ENCODE measurements at places on chromosomes 3 and 15.

GRCh38 chr3:105958237-105959000 is 89.6 kb upstream of the CBLB start:
- DNase-seq = no peak

- no peak for DNase-seq
These were observed 32.4 kb downstream of the BTD start for GRCh38 chr3:15633766-15634598.

DNA sequence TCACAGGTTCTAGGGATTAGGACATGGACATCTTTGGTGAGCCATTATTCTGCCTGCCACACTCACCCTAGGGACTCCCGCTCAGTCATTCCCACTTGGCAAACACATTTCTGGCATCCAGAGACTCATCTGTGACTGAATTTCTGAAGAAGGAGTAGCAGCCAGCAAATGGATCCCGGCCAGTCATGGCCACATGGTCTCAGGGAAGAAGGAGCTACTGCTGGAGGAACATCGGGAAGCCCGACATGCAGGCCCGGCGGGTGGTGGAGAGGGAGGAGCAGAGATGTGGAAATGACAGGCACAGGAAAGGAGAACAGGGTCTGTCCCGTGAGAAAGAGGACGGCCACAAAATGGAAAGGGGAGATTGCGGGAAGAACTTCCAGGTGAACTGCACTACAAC is 65.4 kb downstream of the SEMA5B start:
- no peak for DNase-seq

DNA sequence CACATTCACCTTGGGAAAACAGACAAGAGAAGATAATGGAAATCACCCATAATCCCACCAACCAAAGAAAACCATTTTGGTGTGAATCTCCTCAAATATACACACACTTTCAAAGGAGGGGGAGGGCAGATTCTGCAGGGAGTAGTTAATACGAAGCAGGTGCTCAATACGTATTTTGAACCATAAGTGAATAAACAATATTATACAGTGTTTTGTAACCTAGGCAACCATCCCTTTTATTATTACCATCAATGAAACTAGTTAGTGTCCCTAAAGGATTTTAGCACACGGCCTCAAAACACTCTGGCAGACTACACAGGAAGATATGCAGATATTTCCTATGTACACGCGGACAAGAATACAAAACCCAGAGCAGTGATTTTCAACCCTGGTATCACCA is 6.1 kb downstream of the OSBPL10 start:
- no peak for DNase-seq

GRCh38 chr3:147244397-147244796 is 161.9 kb downstream of the ZIC4 start:
- DNase-seq = no peak

DNA sequence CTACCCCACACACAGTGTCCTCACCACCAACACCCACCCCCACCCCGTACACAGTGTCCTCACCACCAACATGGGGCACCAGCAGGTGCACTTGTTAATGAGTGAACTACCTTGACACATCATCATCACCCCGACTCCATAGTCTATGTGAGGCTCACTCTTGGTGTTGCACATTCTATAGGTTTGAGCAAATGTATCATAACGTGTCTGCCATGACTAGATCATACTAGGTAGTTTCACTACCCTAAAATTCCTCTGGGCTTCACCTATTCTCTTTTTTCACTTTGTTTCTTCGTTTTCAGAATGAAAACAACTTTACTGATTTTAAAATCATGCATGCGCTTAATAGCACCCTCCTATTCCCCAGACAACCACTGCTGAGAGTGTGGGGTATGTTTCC is 102.6 kb upstream of the SLC6A6 start:
- DNase-seq = no peak

DNA sequence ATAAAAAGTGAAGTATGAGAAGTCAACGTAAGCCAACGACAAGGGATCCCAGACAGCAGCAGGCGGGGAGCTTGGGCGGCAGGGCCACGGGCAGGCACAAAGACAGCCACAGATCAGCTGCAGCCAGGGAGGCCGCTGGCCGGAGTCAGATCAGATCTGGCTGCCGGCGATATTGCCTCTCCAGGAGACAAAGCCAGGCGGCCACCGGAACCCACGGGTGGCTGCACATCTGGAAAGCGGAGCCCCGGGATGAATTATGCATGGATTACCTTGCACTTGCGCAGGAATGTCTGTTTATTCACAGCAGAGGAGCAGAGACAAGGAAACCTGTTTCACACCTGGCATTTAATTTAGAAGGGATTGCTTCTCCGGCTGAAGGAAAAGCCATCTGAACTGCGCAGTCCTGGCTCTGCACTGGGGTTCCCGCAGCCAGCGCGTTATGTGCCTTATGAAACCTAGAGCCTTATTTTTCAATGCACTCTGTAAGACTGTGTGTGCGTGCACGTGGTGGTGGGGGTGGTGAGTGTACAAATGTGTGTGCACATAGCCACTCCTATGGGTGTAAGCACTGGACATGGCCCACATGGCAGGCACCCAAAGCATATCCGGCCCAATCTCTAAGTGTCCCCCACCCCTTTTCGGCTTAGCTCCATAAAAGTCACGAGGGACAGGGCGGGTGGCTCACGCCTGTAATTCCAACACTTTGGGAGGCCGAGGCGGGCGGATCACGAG is 427.8 kb upstream of the MCTP2 start:
- peak; percentile 82 for DNase-seq

GRCh38 chr3:120214176-120214575 is 70.8 kb downstream of the GPR156 start:
- DNase-seq = peak; percentile 48

- DNase-seq = no peak
These were observed 26.8 kb downstream of the LRTM1 start for GRCh38 chr3:54900838-54901591.

DNA sequence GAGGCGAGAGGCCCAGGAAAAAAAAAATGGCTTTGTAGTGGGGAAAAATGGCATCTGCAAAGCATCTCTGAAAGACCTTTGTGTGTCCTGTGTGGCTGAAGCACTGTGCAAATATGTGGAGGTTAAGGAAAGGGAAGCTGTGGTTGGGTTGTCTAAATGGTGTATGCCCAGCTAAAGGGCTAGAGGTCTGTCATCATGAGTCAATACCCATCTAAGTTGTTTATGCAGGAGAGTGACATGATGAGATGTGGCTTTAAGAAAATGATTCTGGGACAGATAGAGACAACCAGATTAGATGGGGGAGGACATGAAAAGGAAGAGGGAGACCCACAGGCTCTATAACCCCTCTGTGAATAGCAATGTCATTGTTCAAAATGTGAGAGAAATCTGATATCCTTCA is 280.7 kb downstream of the MFSD1 start:
- no peak for DNase-seq
